ENCODE measurements at places on chromosomes 2 and 18.

DNA sequence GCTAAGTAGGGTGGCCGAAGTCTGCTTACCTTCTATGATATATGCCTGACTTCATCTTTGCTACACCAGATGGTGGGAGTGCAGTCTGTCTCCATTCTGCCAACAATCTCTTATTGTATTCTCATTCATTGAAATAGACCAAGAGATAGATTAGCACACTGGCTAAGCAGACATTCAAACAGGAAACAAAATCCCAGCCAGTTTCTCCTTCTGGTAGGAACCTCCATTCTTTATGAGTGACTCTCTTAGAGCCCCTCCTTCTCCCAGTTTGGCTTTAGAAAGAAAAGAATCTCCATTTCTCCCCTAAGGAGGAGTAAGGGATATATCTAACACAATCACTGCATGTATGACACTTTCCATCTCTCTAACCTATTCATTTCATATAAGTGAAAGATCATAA lies 118.9 kb upstream of the COL5A2 start:
- no peak for DNase-seq

DNA sequence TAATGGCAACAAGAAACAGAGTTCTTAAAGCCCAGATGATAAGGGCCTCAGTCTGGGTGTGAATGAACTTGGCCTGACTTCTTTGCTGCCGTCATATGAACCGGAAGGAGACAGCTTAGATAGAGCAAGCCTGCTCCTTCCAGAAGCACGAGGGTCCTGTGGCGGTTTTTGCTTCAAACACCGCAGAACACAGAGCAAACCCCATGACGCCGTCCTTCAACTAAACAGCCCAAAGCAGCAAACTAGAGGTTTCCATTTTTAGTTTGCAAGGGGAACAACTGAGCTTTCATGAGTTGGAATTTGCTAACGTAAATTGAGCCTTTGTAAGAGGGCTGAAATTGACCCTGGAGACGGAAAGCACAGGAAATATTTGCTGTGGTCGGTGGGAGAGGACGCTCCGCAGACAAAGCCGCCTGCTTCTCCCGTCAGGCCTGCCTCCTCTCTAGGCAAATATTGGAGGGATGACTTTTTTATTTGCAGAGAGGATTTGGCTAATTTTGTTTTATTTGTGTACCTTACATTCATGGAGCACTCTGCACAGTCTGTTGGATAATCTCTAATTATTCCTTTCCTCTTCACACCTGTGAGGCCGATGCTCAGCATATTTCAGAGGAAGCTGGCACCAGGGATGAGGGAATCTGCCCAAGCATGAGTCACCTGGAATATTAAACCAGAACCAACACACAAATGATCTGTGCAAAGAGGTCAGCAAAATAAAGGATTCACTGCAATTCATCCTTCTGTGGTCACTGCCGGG lies 134.0 kb upstream of the NCK2 start:
- no peak for DNase-seq

DNA sequence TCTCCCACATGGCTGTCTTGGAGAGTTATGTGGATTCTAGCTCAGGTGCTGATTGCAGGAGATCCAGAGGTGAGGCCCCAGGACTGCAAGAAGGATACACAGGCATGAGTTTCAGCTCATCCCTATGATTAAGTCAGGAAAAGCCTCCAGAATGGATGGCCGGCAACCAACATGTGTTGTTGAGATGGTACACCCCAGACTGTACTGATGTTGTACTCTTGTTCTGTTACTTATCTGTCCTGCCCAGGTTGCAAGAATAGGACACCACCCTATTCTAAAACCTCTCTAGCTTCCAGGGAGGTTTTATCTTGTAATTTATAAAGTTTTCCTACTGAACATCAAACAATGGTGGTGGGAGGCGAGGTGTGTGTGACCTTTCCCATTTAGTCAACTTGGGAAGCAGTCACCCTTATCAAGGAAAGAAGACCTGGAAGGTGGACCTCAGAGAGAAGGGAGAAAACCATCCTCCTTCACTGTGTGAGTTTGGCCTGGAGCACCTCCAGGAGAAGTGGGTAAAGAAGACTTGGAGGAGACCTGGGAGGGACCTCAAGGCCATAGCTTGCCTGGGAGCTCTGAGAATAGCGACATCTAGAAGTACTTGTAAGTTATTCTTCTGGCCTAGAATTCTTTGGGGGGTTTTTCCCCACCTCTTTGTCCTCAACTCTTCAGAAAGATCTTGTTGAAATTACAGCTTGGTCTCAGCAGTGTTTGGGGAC lies 8.6 kb downstream of the FAM124B start:
- DNase-seq = no peak

DNA sequence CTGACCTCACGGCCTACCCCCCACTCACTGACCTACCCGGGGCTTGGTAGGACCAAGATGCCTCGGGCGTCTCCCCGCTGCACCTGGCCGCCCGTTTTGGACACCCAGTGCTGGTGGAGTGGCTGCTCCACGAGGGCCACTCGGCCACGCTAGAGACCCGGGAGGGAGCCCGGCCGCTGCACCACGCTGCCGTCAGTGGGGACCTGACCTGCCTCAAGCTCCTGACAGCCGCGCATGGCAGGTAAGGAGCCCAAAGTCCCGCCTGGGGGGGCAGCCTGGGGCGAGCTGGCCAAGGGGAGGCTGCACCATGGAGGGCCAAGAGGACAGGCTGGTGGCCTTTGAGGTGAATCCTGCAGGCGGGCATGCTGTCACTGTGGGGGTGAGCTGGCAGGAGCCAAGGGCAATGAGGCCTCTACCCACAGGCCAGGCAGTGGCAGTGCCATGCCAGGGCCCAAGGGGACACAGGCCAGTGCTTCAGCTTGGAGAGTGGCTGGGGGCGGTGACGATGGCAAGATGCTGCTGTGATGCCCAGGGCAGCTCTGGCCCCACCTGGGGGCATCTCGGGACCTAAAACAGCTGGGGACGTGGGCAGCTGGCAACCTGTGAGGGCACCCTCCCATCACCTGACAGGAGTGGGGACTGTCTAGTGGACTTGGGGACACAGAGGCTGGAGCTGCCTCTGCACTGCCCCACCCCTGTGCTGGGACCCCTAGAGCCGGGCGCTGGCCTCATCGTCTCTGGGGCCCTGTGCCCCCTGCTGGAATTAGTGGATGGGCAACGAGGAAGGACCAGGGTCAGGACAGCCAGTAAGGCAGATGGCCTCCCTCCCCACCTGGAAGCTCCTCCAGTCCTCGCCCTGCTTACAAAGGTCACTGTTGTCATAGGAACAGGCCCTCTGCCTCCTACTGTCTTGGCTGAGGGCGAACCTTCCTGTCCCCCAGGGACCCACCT lies 2.0 kb downstream of the ESPNL start:
- no peak for DNase-seq

DNA sequence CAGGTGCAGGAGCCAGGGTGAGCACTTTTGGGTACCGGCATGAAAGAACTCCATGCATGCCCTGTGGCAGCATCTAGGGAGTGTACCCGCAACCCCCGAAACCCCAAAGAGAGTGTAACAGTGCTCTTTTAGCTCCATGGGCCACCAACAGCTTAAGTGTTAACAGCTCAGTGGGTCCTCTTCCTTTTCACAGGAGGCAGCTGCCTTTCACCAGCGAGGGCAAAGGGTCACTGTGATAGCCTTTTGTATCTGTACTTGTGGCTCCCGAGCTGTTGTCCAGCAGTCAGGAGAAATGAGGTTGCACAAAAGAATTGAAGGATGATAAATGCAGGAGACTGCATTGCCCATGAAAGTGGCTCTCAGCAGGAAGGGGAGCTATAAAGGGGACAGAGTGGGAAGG lies 1166.3 kb upstream of the ACVR2A start:
- DNase-seq = no peak

DNA sequence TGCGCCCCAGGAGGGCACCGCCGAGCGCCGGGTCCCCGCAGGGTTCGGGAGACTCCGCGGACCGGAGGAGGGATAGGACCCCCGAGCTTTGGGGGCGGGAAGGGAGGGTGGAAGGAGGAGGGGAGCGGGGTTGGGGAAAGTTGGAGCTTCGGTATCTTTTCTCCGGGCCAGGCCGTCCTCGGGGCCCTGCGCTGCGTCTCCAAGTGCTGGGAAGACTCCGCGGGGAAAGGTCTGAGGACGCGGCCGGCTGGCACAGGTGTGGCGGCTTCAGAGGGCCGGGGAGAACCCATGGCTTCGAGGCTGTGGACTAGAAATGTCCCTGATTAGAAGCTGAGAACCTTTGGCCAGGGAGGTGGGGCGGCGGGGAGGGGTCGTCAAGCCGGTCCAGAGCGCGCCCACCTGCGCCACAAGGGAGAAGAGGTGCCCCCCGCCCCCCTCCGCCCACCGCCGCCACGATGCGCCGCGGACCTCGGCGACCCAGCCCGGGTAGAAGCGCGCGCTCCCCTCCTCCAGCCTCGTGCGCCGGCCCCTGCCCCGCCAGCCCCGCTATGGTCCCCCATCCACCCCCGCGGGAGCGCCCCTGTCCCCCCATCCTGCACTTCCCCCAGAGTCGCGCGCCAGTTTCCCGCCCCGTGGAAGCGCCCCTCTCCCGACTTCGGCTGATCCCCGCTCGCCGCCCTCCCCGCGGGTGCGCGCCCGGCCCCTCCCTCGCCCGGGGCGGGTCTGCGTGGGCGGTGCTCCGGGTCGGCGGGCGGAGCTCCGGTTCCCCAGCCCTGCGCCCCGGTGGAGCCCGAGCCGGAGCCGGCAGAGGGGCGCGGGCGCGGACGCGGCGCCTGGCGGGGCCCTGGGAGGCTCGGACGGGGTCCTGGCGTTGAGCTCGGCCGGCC lies at the start of gene SNTG2:
SNTG2 (plus strand) TSS at position 770 of the 887 bp plus-strand sequence. CDS start 148 bp downstream, outside the sequence.
- DNase-seq = no peak

- DNase-seq = no peak
Measured at GRCh38 chr2:10508038-10508437, 59.9 kb upstream of the ODC1 start.

GRCh38 chr2:52107124-52107523 lies 1075.2 kb upstream of the NRXN1 start:
- DNase-seq = no peak

GRCh38 chr2:12809526-12809925 lies 92.8 kb downstream of the TRIB2 start:
- DNase-seq = no peak

DNA sequence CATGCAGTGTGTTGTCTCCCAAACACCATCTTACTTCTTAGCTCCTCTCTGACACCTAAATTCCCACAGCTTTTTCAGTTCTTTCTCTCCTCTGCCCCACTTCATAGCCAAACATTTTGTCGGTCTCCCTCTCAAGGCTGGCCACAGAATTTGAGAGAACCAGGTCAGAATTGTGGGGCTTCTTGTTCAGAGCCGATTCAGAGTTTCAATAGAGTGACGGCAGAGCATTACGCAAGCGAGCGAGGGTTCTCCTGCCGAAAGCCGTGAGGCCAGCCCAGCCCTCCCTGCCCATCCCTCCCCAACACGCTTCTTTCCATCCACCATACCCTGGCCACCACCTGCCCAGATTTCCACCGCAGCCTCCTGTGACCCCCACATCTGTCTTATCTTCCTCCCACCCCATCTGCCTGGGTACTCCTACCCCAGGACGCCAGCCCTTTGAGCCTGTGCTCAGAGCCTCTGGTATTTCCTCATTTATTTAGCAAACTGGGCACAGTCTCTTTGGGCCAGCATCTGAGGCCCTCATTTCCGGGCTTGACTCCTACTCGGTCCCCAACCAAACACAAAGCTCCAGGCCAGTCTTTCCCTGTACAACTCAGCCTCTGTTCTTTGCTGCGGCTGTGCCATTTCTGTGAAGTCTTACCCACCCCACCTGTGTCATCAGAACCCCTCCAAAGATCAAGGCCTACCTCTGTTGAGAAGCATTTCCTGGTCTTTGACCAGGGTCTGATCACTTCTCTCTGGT lies 70.0 kb upstream of the MAP4K4 start:
- DNase-seq = no peak

Measured in HCT116 (cell line).